ENCODE measurements at places on chromosomes 3 and 15.

- DNase-seq: no peak
These were observed 58.3 kb downstream of the LRIG1 start for GRCh38 chr3:66442254-66443117.

DNA sequence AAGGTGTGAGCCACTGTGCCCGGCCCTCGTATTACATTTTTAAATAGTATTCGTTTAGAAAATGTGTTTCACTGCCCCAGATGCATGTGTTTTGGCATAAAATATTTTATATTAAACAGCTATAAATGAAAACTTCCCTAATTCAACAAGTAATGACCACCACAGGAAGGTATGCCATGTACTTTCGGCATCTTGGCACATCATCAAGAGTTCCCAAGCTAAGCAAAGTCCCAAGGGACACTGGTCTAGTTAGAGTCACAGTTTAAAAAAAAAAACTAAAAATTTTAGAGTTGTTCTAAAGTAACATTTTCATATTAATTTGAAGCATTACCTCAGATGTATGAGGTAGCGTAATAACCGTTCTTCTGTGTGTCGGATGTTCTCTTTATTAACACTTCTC lies 15.6 kb upstream of the ARPP19 start:
- DNase-seq: no peak

- no peak for DNase-seq
These were observed 86.9 kb downstream of the ATP10A start for GRCh38 chr15:25776071-25776746.

DNA sequence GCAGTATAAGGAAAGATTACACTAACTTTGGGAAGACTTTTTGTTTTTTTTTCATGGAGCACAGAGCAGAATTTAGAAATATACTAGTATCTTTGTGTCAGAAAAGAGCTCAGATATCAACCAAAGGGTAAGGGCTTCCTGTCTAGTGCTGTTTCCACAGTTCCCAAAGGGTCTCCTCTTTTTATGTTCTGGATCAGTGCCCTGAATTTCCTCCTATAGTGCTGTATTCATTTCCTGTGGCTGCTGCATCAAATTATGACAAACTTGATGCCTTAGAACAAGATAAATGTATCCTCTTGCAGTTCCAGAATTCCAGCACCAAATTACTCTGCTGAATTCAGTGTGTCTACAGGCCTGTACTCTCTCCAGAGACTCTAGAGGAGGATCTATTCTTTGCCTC lies 219.8 kb upstream of the THRB start:
- no peak for DNase-seq

GRCh38 chr3:136899622-136900158 lies 37.7 kb downstream of the NCK1 start:
- no peak for DNase-seq

- no peak for DNase-seq
These were observed 17.1 kb downstream of the ADCY5 start for GRCh38 chr3:123431658-123432324.

DNA sequence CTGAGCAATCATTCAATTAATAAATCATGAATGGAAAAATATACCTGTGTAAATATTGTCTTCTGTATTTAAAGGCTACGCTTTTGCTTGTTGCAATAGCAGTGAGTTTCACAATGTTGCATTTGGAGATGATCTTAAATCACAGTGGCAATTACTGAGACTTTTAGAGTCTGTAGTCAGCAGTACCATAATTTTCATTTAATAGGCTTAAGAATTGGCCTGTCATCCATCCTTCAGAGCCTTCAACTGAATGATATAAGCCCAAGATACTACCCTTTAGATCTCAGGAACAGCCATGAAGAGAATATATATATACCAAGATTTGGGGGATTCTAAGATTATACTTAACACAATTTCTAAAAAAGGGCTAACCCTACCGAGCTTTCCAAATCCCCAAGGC lies 458.1 kb downstream of the GBE1 start:
- DNase-seq: no peak

DNA sequence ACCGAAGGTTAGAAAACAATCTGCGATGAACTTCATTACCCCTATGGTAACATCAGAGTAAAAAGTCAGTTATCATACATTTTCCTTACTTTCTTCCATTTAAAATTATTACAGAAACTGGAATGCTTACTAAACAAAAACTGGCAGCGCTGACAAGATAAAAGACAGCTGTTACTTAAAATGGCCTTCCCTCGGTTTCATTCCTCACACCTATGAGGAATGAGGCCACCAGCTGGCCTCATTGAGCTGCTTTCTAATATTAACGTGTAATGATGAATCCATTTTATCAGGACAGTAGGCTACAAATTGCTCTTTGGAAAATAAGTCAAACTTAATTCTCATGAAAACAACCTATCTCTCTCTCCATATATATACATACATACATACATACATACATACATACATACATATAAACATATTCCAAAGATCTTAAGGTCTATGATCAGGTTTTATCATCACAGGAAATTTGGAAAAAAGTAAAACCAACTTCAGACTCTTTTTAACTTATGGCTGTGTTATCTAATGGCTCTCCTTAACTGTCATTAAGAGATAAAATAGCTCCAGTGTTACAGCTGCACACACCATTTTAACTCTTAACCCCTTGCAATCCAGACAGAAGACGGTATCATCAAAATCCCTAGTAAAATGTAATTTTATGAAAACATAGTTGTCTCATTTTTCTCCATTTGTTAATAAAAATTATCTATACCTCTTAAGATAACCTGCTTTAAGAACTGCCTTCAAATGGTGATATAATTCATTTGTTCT lies 5.2 kb downstream of the CCNL1 start:
- no peak for DNase-seq

GRCh38 chr3:12946649-12947316 lies 105.4 kb upstream of the RPL32 start:
- DNase-seq: no peak

- DNase-seq: no peak
These were observed 1144.5 kb downstream of the TUSC7 start for GRCh38 chr3:117853923-117854668.

DNA sequence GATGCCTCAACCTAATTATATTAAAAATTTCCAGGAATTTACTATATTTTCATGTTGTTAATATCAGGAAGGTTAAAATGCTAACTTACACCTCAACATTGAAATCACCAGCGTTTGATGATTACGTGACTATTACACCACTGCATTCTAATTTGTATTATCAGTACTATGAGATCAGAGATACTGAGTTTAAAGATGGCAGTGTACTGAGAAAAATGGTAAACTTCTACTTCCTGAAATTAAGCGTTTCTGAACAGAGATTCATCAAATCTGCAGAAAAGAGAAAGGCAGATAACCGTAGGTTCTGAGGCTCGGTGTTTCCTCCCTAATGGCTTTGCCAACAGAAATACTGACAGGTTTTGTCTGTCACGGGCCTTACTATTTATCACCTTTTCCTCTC lies 69.9 kb downstream of the CRTC3 start:
- no peak for DNase-seq

DNA sequence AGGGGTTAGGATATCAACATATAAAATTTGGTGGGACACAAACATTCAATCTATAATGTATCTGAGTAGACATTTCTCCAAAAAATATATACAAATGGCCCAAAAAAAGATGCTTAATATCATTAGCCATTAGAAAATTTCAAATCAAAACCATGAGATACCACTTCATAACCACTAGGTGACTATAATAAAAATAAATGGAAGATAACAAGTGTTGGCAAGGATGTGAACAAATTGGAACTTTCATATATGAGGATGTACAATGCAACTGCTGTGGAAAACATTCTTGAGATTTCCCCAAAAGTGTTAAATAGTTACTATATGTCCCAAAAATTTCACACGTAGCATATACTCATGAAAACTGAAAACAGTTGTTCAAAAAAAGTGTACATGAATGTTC lies 36.5 kb upstream of the WNT7A start:
- DNase-seq: no peak

DNA sequence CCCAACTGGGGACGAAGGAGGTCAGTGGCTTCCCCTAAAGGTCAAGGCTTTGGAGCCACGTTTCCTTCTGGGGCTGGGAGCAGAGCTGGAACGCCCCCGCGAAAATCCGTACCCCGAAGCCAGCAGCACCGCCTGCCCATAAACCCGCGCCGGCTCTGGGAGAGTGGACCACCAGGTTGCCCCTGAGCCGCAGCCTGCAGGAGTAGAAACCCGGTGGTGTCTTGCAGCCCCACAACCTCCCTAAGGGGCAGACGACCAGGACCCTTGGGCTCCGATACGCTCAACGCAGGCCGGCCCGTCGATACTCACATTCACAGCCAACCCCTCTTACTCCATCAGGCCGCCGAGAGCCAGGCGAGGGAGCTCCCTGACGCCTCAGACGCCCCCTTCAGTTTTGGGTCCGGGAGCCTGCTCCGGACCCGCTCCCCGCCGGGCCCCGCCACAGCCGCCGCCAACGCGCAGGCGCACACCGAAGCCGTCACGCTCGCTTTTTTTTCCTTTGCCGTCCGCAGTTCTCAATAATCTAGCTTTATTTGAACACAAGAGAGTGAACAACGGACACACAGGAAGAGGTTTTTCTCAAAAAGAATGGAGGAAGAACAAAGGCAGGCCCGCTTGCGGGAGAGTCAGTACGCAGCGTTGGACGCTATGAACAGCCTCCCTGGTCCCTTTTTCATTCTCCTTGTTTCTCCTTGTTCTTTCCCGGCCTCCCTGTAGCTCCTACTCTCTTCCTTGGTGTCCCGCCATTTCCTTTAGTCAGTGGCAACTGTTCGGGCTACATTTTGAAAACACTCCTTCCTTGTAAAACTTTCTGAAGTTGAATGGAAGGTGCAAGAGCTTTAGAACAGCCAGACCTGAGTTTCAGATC lies at the start of gene ZNF106:
ZNF106 (minus strand) TSS at position 471 of the 868 bp plus-strand sequence. CDS start 18,852 bp downstream, outside the sequence.
- peak; percentile 87 for DNase-seq

DNA sequence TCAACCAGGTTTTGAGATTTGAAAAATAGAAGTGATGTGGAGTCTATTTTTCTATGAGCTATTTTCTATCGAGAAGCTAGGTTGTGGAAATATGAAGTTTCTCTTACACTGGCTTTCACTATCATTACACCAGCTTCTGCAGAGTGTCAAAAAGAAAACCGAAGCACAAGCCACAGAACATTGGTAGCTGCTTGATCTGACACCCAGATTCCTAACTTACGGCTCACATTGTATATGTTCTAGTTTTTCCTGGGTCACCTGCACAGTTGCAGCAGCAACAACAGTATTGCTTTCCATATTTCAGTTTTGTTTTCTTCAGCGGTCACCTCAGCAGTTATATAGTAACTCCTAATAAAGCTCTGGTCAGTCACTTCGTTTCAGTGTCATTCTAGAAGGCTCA lies 790.1 kb downstream of the PLOD2 start:
- DNase-seq: no peak
